ENCODE measurements at places on chromosomes 5 and 9.

DNA sequence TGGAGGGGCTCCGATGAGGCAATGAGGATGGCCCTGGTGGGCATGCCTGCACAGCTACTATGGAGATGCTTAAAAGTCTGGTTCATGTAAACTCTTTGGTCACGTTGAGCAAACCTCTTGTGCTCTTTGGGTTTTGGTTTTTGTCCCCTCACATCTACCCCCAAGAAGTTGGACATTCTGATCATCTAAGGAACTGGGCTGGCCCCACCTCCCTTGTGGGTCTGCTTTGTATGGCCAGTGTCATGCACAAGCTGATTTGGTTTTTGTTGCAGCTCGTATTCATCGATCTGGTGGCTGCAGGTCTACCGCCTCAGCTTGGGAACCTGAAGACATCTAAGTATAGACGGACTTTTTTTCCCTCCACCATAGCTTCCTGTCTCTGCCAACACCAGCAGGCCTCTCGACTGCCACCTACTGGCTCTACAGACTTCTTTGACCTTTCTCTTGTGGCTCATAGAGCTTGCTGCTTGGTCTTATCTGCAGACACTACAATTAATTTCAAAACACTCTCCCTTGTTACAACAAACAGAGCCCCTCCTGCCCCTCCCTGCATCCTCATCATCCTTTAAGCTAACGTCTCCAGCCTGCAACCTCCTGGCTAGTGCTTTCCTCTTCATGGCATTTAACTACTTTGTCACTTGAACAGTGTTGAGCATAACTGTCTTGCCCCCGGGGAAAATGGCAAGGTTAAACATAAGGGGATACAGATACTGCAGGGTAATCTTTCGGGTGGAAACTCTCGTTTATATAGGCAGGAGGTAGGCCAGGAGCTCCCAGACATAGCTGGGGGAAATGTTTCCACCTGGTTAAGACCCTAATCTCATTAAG, 34.5 kb downstream of the TSTD2 start:
- peak; percentile 82 for DNase-seq

- DNase-seq, result no peak
Measured at GRCh38 chr5:39948341-39948740, 523.6 kb upstream of the DAB2 start.

- no peak for DNase-seq
Measured at GRCh38 chr5:129377504-129377903, 82.6 kb upstream of the ADAMTS19 start.

GRCh38 chr5:12272389-12272788, 368.1 kb upstream of the CTNND2 start:
- no peak for DNase-seq

GRCh38 chr5:135930029-135930948, 24.5 kb downstream of the LECT2 start:
- DNase-seq, result no peak

DNA sequence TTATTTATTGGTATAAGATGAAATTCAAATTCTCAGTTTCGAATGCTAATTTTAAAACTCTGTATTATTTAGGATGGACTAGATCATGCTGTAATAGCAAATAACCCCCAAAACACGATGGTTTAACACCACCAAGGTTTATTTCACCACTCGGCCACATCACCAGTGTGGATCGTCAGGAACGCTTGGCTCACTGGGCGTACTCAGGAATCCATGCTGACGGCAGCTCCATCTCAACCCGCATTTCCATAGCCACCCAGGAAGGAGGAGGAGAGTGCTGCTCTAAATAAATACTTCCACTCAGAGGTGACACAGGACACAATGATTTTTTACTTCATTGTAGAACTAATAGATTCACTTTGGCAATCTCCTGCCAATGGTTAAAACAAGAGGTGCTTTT, 347.4 kb downstream of the SH3GL2 start:
- DNase-seq, result no peak

DNA sequence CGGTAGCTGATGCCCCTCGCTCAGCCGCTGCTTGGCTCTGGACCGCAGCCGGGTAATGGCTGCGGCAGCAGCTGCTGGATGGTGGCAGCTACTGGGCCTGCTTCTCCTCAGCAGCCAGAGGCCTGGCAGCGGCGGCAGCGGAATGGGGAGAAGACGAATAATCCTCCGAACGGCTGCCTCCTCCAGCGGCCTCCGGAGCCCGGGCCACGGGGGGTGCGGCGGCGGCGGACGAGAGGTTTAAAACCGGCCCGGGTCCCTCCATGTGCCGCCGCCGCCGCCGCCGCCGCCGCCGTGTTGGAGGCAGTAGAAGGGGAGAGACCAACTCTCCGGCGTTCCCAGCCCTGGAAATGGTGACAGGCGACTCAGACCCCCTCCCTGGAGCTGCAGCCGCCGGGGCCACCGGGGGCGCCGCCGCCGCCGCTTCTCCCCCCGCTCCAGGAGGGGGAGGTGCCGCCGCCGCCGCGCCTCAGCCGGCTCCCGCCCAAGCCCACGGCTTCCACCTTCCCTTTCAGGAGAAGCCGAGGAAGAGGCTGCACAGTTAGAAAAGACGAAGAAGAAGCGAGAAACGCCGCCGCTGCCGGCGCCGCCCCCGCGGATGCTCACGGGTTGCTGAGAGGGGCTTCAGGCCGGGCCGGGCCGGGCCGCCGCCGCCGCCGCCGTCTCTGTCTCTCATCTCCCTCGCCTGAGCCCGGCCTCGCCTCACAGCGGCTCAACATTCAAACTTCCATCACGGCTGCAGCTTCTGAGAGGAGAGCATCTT, 118.4 kb upstream of the PRSS3 start:
- peak; percentile 10 for DNase-seq

DNA sequence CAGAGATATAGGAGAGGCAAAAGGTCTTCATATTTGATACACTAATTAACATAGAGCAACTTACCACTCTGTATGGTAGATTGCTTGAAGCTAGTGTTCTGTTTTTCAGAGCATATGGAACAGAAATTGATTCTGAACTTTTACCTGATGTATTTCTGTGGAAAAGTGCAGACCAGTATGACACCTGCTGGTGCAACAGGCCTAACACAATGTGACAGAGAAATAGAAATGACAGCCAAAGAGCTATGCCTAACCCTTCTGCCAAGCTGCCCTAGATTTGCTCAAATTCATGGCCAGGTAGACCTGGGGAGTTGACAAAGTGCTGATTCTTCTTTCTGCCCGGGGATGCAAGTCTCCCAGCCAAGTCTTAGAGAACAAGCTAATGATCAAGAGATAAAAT, 65.4 kb upstream of the RNF180 start:
- DNase-seq, result no peak

GRCh38 chr9:33101104-33101951, 24.9 kb upstream of the SMU1 start:
- peak; percentile 32 for DNase-seq

- DNase-seq, result peak; percentile 73
Measured at GRCh38 chr5:135332519-135333150, 66.4 kb downstream of the MACROH2A1 start.

- no peak for DNase-seq
Measured at GRCh38 chr9:859251-859650, 17.8 kb downstream of the DMRT1 start.

DNA sequence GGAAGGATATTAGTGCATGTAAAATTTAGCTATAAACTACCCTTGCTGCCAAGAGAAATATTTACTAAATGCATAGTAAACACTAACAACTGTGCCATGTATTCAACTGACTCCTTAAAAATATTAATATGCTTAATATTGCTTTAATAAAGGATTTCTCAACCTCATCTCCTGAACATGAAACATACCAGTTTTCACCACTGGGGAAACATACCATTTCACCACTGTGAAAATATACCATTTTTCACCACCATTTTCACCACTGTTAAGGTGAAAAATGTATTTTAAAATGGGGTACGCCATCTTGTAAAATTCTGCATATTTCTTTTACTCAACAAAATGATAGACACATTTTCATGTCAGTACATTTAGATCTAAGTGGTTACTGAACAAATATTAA, 4.5 kb downstream of the RAB14 start:
- DNase-seq, result no peak

DNA sequence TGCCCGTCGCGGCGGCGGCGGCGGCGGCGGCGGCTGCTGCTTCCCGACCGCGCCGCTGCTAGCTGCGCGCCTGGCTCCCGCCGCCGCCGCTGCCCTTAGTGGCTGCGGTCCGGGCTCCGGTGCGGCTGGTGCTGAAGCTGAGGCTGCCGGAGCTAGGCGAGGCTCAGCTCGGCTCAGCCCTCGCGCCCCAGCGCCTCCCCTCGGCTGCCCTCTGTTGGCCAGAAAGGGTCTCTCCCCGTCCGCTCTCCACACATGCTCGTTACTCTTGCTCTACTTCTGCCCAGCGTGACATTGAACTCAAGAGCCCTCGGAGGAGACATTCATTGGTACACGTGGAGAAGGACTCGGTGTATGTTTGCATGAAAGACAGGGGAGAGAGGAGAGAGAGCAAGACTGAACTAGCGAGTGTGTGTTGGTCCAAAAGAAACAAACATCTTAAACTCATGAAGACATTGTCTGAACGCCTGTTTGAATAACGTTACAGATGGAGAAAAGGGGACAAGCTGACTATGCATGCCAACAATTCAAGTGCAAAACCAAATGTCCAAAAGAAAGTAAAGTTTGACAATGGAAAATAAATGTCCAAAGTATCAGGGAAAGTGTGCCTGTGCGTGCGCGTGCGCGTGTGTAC, at the start of gene HCN1:
Gene HCN1, minus strand, starts transcription at position 175 of the 631 bp plus-strand sequence.
- DNase-seq, result peak; percentile 80

- DNase-seq, result no peak
Measured at GRCh38 chr5:151186538-151186937, 29.0 kb upstream of the ANXA6 start.

DNA sequence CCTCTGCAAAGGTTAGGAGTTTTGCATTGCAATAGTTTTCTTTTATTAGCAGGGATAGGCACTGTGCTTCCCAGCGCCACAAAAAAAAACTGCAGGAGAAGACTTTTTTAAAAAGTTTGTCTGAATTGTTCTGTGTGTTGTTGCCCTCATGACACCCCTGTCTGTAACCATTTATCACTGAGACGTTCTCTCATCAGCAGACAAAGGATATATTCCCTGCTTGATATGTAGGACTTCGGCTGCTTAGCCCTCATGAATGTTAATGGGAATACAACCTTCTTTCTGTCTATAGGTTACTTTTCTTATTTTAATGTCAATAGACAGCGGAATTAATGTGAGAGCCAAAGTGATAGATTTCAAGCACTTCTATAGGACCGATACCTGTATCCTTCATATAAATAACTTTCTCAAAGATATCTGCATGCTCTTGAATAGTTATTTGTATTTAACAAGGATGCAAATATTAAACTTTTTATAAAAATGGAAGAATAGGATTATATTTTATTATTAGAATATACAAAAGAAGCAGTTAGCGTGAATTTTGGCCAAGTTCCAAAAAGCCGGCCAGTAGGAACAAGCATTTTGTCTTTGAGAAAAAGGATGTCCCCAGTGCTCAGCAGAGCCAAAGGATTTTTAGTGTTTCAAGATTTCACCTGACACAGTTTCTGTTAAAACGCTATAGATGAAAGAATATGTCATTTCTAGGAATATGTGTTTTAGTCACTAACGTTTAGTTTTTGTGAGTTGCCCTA, 1.5 kb upstream of the LYSMD3 start:
- DNase-seq, result no peak

- no peak for DNase-seq
Measured at GRCh38 chr5:148314731-148315130, 2.5 kb downstream of the SPINK7 start.

DNA sequence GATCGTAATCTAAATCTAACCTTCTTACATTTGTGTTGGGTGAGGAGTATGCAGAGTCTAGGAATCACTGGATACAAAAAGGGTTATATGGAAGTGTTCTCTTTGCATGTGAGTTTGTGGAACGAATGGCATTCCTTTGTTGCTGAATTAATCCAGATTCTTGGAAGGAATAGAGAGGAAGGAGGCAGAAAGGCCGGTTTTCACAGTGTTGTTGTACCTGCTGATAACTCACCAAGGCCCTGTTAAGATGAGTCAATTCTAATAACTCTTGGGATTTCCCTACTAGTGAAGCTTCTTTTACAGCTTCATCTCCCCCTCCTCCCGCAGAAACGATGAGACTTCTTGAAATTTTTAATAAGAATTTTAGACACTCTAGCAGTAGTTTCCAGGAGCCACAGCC, 84.0 kb downstream of the ZSWIM6 start:
- DNase-seq, result peak; percentile 45

DNA sequence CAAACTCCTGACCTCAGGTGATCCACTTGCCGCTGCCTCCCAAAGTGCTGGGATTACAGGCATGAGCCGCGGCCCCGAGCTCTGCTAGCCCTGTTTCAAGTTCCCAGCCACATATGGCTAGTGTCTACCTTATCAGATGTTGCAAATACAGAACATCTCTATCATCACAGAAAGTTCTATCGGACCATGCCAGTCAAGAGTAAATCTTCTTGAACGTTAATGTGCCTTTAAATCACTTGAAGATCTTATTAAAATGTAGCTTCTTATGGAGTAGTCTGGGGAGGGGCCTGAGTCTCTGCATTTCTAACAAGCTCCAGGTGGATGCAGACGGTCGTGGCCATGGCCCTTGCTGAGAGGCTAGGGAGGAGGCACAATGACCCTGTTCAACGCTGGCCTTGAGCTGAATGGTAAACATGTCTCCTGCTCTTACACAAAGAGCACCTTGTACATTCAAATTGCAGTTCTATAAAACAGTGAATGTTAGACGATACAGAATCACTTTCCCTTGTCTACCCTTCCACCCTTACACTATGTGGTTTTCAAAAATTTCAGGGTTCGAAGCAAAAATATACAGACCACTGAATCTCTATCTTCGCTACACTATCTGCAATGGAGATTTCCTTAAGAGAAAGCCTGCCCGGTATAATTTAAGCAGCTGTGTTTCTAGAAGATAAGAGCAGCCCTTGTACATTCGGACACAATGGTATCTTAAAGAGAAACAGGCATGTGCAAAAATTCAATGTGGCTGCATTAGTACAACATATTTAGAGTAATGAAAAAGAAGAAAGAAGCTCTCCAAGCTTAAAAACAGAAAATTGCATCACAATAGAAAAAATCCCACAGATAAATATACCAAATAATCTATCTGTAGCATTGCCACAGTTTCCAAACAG, 114.1 kb downstream of the FRMD3 start:
- DNase-seq, result no peak

GRCh38 chr9:124208571-124208970, 49.2 kb upstream of the NEK6 start:
- no peak for DNase-seq

GRCh38 chr5:69231851-69232250, 2.8 kb upstream of the CDK7 start:
- peak; percentile 71 for DNase-seq

- DNase-seq, result no peak
Measured at GRCh38 chr5:66322786-66323528, 178.9 kb downstream of the SREK1 start.

GRCh38 chr9:133910855-133911514, 81.1 kb downstream of the VAV2 start:
- peak; percentile 61 for DNase-seq

GRCh38 chr5:27008604-27009539, 29.5 kb downstream of the CDH9 start:
- no peak for DNase-seq

- DNase-seq, result no peak
Measured at GRCh38 chr5:9381464-9381863, 164.4 kb downstream of the SEMA5A start.

DNA sequence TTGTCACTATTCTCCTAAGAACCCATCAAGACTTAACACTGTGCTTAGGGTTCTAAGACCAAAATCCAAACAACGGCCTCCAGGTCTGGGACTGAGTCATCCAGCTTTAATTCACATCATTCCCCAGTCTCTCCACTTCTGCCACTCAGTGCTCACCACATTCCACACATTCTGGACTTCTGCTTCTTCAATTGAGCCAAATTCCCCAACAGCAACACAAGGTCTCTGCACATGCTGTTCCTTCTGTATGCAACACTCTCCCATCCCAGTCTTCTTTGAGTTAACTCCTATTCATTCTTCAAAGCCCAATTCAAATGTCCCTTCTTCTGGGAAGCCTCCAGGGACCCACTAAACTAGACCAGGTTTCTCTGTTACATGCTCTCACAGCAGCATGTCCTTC, 97.8 kb downstream of the GPR21 start:
- peak; percentile 87 for DNase-seq
